Sciatic nerve (tissue), 2 donors: ENCODE measurements at places on chromosomes 4 and X.

- DNase-seq: no peak
Observed at GRCh38 chr4:183773790-183774189, 114.7 kb downstream of the TRAPPC11 start.

GRCh38 chr4:139245590-139245989 is 34.4 kb downstream of the MGARP start:
- DNase-seq: no peak

DNA sequence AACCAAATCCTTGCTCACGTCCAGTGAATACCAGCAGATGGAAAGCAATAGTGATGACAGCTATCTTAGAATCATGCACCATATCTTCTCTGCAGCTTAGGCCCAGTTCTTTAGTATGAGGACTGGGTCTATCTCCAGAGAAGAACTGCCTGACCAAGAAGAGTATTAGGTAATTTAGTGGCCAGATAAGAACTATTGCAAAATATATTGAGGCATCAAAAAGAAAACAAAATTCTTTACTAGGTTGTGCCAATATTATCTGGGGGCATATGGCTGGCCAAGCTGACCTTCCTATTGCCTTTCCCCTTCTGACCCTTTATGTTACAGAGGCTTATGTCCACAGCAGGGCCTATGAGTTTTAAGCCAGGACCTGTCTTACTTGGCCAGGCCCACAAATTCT is 91.2 kb downstream of the RLIM start:
- DNase-seq: no peak

GRCh38 chr4:102439236-102439614 is 61.9 kb upstream of the NFKB1 start:
- DNase-seq: no peak

- no peak for DNase-seq
Observed at GRCh38 chr4:188930822-188931221, 791.6 kb downstream of the TRIML1 start.

DNA sequence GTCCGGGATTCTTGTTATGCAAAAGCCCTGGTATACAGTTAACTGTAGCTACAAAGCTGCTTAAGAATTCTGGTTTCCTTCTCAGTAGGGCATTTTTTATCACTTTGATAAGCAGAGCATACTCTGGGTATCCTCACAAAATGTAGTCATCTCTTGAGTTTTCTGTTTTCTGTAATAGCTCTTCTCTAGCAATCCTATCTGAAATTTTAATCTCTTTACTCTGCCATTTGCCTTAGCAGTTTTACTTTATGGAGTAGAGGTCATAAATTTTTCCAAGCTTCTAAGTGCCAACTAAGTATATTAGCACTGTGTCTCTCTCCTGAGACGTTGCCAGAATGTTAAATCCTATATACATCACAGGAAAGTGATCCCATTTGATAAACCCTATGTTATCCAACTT is 28.0 kb upstream of the BANK1 start:
- DNase-seq: no peak

GRCh38 chr4:145988628-145989027 is 50.0 kb upstream of the ZNF827 start:
- no peak for DNase-seq

DNA sequence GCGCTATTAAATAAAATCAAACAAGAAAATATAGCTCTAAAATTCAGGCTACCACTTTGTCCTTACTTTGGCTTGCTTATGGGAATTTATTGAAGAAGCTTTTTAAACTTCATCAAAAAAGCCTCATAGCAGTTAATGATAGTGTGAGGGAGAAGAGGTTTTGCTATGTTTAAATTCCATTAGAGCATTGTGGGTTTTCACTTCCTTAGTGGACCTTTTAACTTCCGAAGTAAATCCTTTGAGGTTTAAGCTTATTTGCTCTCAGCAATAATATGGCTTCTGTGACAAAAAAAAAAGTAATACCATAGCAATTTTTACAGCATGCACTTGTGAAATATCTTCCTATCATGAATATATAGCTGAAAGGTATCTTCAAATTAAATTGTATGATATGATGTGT is 120.2 kb upstream of the NDST4 start:
- no peak for DNase-seq

DNA sequence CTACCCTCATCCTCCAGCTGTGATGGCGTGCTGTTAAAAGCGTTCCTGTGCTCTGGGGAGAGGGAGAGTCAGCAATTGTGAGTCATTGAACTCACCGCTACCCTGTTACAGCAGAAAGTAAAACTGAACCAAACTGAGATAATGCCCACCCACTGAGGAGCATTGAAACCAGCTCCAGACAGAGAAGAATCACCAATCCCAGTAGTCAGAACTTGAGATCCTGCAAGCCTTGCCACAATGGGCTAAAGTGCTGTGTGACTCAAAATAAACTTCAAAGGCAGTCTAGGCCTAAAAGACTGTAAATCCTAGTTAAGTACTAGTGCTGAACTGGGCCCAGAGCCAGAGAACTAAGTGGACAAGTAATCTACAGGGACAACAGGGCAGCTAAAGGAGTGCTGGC is 1394.2 kb upstream of the DIAPH2 start:
- DNase-seq: no peak

DNA sequence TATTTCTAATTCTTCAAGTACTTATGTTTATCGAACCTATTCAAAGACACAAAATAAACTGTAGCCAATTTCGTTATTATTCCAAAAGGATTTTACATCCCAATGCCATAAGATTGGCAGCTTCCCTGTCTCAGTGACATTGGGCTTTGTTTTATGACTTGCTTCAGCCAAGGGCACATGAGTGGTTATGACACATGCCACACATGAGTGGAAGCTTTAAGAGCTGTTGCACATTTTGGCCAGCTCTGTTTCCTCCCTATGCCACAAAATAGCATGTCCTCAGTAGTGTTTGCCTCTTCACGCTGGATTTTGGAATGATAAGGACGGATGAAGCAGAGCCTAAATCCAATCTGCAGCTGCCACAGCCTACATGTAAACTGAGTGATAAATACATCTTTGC is 21.9 kb downstream of the SEC24D start:
- DNase-seq: no peak

DNA sequence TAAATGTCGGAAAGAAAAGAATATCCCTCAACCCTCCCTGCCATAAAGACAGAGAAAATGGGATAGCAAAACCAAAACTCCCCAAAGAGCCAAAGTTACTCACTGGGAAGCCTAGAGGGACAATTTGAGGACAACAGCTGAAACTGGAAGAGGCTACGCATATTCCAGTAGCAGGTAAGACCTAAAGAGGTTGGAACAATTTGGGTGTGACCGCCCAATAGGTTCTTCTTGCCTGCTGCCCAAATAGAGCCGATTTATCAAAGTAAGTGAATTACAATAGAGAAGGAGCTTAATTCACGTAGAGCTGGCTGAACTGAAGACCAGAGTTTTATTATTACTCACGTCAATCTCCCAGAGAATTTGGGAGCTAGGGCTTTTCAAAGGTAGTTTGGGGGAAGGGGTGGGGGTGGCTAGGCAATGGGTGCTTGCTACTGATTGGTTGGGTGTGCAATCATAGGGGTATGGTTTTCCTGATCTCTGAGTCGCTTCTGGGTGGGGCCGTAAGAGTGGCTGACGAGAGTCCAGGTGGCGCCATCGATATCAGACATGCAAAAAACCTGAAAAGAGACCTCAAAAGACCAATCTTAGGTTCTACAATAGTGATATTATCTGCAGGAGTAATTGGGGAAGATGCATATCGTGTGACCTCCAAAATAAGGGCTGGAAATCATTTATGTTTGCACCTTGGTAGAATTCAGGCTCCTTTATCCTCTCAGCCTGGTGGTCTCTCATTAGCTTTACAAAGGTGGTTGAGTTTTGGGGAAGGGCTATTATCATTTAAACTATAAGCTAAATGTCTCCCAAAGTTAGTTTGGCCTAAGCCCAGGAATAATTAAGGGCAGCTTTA is 39.0 kb upstream of the SLC7A3 start:
- DNase-seq: no peak

GRCh38 chrX:40508560-40508959 is 72.2 kb upstream of the ATP6AP2 start:
- no peak for DNase-seq

DNA sequence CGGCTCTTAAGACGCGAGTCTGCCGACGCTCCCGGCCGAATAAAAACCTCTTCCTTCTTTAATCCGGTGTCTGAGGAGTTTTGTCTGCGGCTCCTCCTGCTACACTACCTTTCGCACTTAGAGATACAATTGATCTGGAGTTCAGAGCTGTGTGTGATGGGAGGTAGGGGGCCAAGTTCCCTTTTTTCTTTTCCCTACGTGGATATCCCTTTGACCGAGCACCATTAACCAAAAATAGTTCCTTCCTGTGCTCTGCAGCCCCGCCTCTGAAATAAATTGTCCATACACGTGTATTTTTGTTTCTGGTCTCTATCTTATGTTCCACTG is 555 bp upstream of the PGM2 start:
- no peak for DNase-seq

DNA sequence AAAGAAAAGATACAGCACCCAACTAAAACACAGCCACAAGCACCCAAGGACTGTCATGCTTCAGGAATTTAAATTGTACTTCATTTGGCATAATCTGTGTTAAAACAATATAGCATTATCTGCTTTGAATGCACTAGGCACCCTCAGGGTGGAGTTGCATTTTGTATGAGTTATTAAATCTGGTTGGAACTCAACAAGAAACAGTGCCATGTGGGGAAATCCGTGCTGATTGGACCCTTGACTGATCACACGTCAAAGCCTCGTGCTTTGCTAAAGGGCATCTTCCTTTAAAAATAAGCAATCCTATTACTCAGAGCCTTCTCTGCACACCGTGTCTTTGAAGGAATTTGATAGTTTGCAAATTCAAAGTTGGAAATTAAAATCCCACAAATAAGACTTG is 35.4 kb downstream of the IGFBP7 start:
- DNase-seq: no peak

GRCh38 chr4:157076578-157076947 is 613 bp downstream of the GLRB start:
- DNase-seq: no peak

DNA sequence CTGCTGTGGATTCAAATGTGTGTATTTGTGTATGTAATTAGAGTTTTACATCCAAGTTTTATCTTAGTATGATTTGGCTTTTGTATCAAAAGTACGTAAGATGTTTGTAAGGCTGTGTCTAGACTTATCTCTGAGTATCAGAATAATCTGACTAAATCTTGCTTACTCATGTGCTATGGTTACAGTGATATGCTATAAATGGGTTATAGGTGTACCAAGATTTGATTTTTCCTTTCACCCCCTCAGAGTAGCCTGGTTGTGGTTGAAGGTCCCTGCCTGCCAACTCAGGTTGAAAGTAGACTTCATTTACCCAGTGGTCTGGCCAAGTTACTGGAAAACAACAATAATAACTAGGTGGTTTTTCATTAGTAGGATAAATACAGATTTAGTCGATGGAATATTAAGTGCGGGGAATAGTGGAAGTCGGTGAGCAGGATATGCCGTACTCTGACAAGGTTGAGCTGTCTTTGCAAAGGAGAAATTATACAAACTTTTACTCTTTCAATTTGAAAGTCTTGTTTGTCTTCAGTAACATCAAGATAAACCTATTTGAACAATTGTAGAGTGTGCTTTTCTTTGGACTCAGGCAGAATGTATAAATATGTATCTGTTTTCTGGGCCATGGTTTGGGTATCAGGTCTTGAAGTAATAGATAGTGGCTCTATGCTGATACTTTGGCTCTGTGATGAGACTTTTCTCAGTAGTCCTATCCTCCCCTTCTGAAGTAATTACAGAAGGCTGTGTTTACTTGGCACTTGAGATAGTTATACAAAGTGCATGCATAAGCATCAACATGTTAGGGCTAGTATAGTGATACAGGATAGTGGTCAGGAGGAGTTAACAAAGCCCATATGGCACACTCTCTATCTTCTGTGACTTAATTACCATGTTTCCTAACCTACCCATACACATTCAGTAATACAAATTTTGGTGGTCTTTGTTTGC is 23.7 kb downstream of the BMP2K start:
- DNase-seq: no peak

DNA sequence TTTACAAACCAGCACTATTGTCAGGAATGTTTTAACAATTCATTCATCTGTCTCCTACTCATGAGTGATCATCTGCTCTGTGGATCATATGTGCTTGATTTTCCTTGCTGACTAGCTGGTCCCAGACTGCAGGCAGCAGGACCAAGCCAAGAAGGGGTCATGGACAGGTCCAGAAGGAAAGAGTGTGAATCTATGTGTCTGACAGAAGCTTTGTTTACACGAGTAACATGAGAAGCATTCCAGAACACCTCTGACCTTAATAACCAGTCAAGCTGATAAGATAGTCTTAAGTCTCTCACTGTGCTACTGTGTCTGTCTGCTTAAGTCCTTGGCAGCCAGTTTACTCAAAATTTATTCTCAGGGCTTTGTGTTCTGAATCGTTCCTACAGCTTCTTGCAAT is 39.0 kb downstream of the GUCY1A1 start:
- no peak for DNase-seq

DNA sequence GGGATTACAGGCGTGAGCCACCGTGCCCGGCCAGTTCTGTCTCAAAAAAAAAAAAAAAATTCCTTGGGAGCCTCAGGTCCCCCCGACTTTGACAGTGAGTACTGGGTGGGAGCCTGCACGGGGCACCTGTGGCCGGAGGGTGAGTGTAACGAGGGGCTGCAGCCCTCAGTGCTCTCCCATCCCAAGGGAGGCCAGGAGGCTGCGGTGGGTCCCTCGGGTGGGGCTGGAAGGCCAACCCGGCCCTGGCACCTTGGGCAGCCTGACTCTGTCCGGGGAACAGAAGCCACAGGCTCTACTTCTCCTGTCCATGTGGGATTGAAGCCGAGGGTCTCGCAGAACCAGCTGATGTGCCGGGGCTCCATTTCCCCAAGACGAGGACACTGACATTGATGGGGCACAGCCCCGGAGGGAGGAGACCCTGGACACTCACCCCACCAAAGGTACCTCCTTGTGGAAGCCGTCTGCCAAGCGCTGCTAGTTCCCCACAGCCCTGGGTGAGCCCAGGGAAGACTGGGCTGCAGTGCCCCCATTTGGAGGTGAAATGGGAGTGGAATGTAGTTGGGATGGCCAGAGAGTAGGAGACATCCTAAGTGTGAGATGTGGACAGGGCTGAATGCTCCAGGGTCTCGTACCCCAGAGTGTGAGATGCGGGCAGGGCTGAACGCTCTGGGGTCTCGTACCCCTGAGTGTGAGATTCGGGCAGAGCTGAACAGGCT is 2.3 kb upstream of the SLC26A1 start:
- DNase-seq: no peak

DNA sequence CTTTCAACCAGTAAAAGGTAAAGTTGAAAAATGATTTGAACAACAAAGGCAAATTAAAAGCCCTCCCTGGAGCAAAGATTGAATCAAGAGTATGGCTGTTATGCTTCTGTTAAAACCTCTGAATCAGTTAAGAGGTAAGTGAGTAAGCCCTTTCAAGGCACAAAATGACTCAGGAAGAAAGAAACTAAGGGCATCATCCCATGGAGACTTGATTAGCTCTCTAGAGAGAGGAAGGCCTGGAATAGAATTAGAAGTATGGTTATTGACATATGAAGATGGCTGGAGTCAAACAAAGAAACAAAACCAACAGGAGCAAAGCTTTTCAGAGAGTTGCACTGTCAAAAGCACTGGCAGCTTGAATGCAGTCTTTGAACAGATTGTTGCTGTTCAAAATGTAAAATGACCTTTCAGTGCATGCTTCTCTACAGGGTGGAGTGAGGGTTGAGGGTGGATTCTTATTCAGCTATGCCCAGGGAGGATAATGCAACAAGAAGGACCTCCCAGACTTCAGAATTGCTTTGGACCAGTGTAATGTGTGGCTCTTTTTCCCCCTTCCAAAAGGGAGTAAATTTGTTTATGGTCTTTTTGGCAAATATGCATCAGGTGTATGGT is 365.5 kb downstream of the GBA3 start:
- no peak for DNase-seq
